Heart right ventricle (tissue), 16 donors: ENCODE measurements at places on chromosomes 1 and 21. TPM values are rescaled to one million over a fixed set of nuclear protein-coding genes. Genes with fewer than 3 reads are reported as not detected.

LCE1A gene
- not detected for polyA plus RNA-seq

- peaks cover 9% of the 10 kb centered on the region for H3K4me1 ChIP-seq
- no peak for DNase-seq
- H3K27me3 ChIP-seq, result no peaks in the 10 kb centered on the region
- no peak overlapping the region for H3K27ac ChIP-seq
- H3K4me3 ChIP-seq, result no peak overlapping the region
Measured at GRCh38 chr1:119676571-119677206, 28.6 kb upstream of the ZNF697 start.

DNA sequence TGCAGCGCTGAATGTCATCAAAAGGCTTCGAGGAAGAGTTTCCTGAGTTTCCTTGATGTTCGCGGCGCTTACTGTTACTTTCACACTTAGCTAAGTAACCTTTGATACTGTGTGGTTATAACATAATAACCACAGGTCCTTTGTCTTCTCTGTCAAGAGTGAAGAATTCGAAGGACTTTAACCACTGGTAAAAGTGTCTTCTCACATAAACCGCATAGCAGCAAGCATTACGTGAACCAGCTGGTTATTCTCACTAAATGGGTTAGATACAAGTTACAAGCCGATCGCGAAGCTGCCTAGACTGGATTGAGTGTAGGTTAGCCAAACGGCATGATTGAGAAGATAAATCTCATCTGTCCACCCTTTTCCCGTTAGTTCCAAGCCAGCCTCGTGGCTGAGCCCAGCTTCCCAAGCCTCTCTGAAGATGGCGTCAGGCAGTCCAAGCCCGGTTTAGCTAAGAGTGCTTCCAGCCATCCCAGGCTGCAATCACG, 18.3 kb upstream of the IFNGR2 start:
- H3K27ac ChIP-seq, result no peak overlapping the region
- H3K4me1 ChIP-seq, result no peaks in the 10 kb centered on the region
- no peaks in the 10 kb centered on the region for H3K36me3 ChIP-seq

DNA sequence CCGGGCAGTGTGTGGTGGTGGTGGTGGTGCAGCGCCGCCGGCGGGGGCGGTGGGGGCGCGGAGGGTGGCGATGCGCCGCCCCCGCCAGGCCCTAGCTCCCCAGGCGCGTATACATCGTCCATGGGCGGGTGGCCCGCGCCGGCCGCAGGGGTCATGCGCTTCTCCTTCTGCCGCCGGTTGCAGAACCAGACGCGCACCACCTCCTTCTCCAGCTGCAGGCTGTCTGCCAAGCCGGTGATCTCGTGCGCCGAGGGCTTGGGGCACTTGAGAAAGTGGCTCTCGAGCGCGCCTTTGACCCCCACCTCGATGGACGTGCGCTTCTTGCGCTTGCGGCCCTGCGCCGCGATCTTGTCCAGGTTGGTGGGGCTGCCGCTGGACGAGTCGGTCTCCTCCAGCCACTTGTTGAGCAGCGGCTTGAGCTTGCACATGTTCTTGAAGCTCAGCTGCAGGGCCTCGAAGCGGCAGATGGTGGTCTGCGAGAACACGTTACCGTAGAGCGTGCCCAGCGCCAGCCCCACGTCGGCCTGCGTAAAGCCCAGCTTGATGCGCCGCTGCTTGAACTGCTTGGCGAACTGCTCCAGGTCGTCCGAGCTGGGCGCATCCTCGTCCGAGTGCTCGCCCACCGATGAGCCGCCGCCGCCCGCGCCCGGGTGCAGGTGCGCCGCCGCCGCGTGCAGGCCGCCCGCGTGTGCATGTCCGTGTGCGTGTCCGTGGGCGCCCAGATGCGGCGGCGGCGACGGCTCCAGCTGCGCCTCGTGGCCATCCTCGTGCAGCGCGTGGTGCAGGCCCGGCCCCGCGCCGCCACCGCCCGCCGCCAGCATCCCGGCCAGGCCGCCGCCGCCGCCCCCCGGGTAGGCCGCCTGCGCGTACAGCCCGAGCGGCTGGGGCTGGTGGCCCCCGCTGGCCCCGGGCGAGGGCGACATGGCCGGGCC, 926 bp downstream of the POU3F1 start:
- no peaks in the 10 kb centered on the region for H3K36me3 ChIP-seq
- H3K4me1 ChIP-seq, result peaks cover 26% of the 10 kb centered on the region
- no peak for DNase-seq
- peaks cover 66% of the 10 kb centered on the region for H3K27me3 ChIP-seq
- H3K27ac ChIP-seq, result no peak overlapping the region
- H3K4me3 ChIP-seq, result peak overlapping the region; percentile 75

DISC1 gene
- 1.4 TPM for polyA plus RNA-seq

DNA sequence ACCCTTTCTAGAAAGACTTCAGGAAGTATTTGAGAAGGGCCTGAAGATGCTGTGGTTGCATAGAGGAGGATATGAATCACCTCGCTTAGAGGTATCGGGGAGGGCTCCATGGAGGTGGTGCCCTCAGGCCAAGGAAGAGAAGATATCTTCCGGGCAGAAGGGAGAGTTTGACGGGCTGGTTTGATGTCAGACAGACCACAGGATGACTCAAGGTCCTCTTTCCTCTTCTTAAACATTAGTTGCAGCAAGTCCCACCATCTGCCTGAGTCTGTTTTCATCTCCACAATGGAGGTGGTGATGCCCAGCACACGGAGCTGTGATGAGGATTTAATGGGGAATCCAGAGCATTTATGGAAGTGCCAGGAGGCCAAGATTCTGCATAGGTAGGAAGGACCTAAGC, 25.1 kb upstream of the RUNX3 start:
- no peak overlapping the region for H3K4me3 ChIP-seq
- peaks cover 26% of the 10 kb centered on the region for H3K27me3 ChIP-seq
- no peak for DNase-seq
- H3K4me1 ChIP-seq, result no peaks in the 10 kb centered on the region
- no peak overlapping the region for H3K27ac ChIP-seq
